ENCODE measurements at places on chromosomes 5 and 9. TPM values are rescaled to one million over a fixed set of nuclear protein-coding genes. Genes with fewer than 3 reads are reported as not detected.
A peak's percentile ranks its signal among the peaks of the same experiment; 100 is the strongest.

The PCDHB13 gene
- total RNA-seq = not detected

DNA sequence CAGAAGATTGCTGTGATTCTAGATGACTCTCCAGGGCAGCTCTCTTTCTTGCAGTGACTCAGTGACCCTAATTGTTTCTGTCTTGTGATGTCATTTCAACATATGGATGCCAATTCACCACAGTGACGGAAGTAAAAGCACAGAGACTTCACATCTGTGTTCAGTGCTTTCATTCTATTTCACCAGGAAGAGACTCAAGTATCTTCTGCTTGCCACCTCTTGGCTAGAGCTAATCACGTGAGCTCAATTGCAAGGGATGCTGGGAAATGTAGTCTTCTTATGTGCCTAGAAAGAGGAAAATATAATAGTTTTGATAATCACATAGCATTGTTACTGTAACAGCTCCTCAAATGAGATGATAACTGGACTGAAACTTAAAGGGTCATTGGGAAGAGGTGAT is 453.3 kb upstream of the KLF4 start:
- no peak for DNase-seq

GRCh38 chr9:70080481-70081119 is 37.0 kb downstream of the MAMDC2 start:
- DNase-seq = peak; percentile 56

The ANKRD33B gene
- total RNA-seq = 7.4 TPM

DNA sequence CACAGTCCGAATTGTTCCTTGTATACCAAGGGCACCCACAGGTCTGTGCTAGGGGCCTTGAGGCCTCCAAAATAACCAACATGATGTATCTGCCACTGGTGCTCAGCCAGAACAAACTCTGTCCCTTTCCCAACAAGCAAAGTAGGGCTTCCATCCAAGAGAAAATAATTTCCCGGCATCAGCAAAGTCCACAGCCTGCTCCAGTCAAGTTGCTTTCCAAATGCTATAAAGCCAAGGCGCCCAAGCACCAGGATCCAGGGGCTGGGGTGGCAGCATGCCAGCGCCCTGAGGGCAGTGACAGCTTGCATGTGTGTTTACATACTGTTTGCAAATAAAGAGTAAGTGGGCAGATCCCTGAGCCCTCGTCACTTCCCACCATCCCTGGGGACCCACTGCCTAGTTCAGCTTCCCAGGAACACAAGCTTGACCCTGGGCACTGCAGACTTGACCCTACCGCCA is 155.9 kb downstream of the ERCC6L2 start:
- DNase-seq = peak; percentile 87

GRCh38 chr9:88011005-88011766 is 36.9 kb upstream of the CDK20 start:
- DNase-seq = peak; percentile 4

DNA sequence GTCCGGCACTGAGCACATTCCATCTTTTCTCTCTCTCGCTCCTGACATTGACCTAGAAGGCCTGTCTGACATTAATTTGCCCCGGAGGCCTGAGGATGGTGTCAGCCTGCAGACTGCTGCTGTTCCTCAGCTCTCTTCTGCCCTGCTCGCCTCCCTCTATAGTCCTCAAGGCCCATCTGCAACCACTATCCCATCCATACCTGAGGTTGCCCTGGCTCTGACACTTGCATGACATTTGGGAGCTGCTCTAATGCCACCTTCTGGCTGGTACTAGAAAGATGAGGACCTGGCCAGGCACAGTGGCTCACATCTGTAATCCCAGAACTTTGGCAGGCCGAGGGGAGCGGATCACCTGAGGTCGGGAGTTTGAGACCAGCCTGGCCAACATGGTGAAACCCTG is 38.6 kb upstream of the GGTA1 start:
- DNase-seq = no peak

DNA sequence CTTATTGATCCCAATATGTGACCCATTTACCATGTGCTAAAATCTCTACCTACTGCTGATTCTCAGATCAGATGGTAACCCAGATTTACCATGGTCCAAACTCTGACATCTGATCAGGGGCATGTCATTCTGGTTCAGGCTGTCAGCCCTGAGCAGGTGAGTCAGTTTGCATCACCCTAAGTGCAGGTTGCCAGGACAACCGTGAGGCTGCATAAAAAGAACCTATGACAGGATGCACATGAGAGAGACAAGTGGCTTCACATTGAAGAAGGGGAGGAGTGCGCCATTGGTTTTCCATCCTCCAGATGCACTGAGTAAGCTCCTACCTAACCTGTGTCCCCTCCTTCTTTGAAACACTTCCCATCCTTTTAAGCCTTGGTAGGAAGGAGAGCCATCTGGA is 801 bp upstream of the PRSS3 start:
- no peak for DNase-seq

The ANAPC2 gene
- total RNA-seq = 58.8 TPM

DNA sequence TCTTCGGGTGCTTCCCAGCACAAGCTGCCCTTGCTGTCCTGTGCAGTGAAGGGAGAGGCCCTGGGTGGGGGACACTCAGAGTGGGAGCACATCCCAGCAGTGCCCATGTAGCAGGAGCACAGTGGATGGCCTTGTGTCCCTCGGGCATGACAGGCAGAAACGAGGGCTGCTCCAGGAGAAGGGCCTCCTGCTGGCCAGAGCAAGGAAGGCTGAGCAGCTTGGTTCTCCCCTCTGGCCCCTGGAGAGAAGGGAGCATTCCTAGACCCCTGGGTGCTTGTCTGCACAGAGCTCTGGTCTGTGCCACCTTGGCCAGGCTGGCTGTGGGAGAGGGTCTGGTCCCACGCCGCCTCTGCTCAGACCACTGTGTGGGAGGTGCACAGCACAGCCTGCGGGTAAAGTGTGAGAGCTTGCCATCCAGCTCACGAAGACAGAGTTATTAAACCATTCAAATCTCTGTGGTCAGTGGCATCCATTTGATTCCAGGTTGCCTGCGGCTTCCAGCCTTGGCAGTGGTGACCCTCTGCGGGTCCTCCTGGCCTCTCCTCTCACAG is 18.3 kb downstream of the FBXW5 start:
- DNase-seq = no peak

DNA sequence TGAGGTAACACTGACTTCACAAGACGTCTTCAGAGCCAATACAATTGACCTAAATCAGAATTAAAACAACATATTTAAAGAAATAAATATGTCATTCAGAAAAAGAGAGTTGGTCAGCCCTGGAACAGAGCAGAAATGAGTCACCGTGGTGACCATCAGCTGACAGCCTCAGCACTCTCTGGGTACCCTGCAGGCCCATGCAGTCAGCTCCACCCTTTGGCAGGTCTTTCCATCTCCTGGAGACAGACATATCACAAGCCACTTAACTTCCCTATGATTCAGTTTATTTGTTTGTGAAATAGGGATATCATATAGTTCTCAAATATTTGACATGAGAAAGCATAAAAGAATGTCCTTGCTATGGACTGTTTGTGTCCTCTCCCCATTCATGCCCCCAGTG is 151.6 kb upstream of the MEF2C start:
- DNase-seq = no peak

The FOXD4 gene
- not detected for total RNA-seq

DNA sequence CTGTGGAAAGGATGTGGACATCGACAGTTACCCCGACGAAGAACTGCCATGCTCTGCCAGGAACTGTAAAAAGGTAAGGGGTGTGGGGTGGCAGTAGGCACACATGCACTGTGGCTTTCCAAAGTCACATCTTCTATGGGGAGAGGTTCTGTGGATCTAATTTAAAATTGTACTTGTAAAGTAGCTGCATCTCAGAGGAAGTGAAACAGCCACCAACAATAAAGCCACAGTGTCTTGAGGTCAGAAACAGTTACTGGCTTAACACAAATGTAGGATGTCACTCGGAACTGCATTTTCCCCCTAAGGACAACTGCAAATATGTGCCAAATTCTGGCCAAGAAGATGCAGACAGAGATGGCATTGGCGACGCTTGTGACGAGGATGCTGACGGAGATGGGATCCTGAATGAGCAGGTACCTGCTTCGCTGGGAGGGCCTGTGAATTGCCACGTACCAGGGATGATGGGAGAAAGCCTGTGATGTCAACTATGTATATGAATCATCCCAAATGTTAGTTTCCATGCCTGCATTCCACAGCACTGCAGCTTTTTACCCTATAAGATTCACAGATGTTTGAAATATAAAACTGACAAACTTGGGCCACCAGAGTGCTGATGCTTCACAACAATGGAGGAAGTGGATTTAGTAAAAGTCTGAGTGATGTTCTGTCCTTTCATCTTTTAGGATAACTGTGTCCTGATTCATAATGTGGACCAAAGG is 35.3 kb downstream of the THBS4 start:
- no peak for DNase-seq

GRCh38 chr9:36855448-36856315 is 178.4 kb downstream of the PAX5 start:
- DNase-seq = no peak

- DNase-seq = no peak
These were observed 124.9 kb downstream of the TMEM167A start for GRCh38 chr5:82952326-82952725.

DNA sequence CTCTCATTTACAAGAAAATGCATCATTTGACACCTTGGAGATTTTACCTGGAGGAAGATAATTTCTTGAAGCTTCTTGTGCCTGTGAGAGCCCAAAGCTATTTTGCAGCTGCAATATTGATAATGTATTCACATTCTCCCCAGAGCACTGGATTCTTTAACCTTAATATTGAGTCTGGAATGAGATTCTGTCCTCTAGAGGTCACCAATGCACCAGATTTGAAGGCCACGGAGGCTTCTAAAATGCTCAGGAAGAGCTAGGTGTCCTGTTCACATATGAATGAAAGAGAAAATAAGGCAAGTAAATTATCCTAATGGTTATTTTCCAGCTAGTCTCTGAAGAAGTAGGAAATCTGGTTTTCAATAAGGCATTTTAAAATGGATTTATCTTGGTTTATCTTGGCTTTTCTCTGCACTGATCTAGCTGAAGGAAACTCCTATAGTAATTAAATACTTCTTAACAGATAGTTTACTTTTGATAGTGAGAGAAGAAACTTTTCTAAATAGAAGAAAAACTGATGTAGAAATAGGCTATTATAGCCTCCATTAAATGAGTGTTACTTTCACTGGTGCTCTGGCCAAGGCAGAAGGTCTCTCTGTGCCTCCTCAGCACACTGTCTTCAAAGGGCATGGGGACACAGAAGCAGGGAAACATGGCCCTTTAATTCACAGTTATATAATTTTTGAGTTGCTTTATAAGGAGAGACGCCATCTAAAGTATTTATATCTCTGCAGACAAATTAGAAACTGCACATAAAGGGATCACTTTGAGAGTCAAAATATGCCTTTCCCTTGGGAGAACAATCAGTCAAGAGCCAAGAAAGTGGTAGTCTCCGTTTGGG is 297.0 kb upstream of the ACTBL2 start:
- DNase-seq = peak; percentile 56

GRCh38 chr9:35611230-35611797 is 6.3 kb downstream of the TESK1 start:
- DNase-seq = peak; percentile 74

The TRPM3 gene
- not detected for total RNA-seq

The HAVCR1 gene
- not detected for total RNA-seq

- DNase-seq = no peak
These were observed 764 bp downstream of the ANKRA2 start for GRCh38 chr5:73564675-73565074.

- no peak for DNase-seq
These were observed 58.7 kb upstream of the SUSD1 start for GRCh38 chr9:112233769-112234168.

All from G401 (cell line).